ENCODE measurements at places on chromosomes 16 and 17. TPM values are rescaled to one million over a fixed set of nuclear protein-coding genes. Genes with fewer than 3 reads are reported as not detected.

The FAM117A gene
- total RNA-seq, result 13.6 TPM

- DNase-seq, result no peak
Measured at GRCh38 chr16:12501707-12502457, 301.8 kb downstream of the CPPED1 start.

- no peak for DNase-seq
Measured at GRCh38 chr17:58968426-58969061, 138.1 kb downstream of the TRIM37 start.

DNA sequence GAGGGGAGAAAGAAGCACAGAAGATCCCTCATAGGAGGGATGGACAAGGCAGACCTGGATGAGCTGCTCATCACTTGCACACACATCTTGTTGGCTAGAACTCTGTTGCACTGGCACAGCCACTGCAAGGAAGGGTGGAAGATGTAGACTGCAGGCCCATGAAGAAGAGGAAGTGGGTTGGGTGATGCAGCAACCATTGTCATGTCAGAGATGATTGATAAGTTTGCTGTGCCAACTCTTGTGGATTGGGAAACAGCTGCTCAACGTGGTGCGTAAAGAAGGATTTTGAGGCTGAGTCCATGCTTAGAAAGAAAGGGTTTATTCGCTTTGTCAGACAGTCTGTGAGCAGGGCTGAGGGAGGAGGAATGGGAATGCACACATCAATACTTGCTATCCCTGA lies 161.4 kb upstream of the MPHOSPH6 start:
- DNase-seq, result no peak

GRCh38 chr16:88643644-88643932 lies 5.2 kb downstream of the IL17C start:
- DNase-seq, result no peak

- no peak for DNase-seq
Measured at GRCh38 chr17:19539040-19539399, 5.4 kb downstream of the SLC47A1 start.

The TNFAIP1 gene
- 38.2 TPM for total RNA-seq

DNA sequence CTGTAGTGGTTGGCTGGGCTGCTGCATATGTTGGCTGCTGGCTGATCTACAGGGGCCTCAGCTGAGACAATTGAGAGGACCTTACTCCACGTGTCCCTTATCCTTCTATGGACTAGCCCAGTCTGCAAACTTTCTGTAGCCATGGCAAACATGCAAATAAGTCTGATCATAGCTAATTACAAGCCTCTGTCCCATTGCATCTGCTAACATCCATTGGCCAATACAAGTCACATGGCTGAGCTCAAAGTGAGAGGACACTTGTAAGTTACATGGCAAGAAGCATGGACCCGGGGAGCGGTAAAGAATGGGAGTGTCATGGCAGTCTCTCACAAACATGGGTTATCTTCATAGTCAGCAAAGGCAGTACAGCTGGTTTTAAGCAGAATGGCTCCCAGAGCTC lies 11.6 kb upstream of the IL4R start:
- no peak for DNase-seq

DNA sequence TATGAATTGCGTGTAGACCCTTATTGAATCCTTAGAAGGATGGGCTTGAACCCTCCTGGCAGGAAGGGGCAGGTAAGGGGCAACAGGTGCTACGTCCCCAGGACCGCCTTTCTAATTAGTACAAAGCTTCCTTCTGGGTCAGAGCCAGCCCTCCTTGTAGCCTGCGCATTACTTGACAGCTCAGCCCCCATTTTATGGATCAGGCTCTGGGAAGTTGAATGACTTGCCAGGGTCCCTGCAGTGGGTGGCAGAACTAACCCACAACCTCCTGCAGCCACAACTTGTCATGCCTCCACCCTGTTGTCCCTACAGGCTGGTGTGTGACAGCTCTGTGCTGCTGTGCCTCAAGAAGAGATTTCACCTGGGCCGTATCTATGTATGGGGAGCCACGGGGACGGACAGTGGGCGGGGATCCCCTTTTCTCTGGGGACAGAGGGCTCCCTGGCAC lies 2.7 kb downstream of the MYO15B start:
- DNase-seq, result no peak

The SEZ6 gene
- total RNA-seq, result 0.30 TPM

The ABAT gene
- total RNA-seq, result 35.2 TPM

The SRL gene
- 0.32 TPM for total RNA-seq

DNA sequence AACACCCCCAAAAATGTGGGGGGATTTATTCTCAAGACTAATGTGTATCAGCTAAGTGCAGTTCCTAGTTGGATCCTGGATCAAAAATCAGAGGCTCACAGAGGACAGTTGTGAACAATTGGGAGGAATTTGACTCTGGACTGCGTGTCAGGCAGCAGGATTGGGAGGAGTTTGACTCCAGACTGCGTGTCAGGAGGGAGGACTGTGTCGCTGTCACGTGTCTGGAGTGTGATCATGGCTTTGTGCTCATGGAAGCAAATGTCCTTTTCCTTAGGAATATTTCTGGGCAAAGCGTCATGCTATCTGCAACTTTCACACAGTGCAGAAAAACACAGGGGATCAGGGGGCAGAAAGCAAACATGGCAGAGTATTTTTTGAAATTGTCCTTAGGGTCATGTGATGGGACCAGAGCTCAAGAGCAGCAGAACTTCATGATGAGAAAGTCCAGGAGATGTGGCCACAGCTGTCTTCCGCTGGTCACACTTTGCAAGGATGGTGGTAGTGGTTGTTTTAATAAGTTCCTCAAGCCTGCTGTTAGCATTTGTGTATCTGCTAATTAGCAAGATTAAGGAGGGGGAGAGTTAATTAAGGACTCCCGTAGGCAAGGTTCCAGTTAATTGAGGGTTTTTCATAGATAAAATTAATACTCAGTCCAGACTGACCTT lies 122.0 kb upstream of the CHMP6 start:
- DNase-seq, result no peak

GRCh38 chr16:80323187-80323807 lies 217.5 kb upstream of the DYNLRB2 start:
- no peak for DNase-seq

DNA sequence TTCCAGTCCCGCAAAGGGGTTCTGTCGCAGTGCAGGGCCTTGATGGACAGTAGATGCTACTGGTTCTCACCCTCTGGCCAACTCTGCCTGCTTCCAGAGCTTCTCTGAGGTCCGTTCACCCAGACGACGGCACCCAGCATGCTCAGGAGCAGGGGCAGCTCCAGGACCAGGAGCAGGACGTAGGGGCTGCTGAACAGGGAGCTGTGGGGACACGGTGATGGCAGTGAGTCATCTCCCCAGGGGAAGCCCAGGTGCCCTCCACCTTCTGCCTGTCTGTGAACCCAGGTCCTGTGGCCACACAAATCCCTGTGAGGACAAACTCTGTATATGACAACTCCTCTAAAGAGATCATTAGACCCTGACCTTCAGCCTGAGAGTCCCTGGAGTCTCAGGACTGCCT lies 3.4 kb upstream of the CD300C start:
- no peak for DNase-seq
